ENCODE measurements at places on chromosomes 16 and 17.

DNA sequence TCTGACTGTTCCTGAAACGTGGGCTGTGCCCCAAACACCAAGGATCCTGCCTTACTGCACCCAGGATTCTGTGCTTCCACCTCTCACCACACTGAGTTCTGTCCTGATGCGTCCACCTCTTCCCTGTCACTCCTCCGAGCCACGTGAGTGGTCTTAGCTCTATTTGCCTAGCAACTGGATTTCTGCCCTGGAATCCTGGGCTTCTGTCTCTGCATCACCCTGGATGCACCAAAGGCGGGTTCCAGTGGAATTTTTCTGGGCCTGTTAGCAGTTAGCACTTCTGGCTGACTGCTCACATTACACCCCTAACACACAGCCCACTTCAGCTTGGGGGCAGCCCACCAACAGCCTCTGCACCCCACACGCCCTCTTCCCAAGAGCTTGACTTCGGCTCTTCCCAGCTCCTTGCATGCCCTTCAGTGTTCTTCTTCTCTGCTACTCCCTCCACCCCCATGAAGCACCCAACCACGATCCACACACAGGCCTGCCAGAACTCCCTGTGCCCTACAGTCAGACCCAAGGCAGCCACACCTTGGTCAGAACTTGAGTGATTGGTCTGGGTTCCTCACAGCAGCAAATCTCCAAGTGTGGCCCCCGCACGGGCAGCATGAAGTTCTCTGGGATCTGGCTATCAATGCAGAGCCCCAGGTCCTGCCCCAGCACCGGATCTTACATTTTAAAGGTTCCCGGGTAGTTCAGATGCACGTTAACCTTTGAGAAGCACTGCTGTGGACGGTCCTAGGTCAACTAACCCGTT, 129.8 kb upstream of the RCVRN start:
- DNase-seq, result no peak

GRCh38 chr17:80263253-80264204, 2.9 kb downstream of the RNF213 start:
- peak; percentile 69 for DNase-seq

DNA sequence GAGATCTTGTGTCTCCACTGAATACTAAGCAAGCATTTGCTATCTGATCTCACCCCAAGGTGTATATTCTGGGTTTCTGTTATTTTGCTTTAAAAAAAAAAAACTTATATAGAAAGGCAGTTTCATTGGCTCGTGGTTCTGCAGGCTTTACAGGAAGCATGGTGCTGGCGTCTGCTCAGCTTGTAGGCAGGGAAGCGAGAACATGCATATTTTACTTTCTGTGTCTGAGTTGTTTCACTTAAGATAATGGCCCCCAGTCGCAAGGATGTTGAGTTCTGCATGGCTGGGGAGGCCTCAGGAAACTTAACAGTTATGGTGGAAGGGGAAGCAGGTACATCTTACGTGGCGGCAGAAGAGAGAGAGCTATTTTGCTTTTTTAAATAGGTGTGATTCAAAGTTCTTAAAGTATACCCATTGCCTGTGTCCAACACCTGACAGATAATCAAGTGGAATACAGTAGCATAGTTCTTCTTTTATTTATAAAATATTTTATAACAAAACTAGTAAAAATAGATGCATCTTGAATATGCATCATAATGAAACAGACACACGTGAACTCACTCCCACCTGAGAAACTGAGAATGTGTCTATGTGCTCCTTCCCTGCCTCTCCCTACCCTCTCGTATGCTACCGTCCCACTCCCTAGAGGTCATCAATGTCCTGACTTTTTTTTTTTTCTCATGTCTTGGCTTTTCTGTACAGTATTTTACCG, 15.4 kb upstream of the ARHGAP17 start:
- no peak for DNase-seq

DNA sequence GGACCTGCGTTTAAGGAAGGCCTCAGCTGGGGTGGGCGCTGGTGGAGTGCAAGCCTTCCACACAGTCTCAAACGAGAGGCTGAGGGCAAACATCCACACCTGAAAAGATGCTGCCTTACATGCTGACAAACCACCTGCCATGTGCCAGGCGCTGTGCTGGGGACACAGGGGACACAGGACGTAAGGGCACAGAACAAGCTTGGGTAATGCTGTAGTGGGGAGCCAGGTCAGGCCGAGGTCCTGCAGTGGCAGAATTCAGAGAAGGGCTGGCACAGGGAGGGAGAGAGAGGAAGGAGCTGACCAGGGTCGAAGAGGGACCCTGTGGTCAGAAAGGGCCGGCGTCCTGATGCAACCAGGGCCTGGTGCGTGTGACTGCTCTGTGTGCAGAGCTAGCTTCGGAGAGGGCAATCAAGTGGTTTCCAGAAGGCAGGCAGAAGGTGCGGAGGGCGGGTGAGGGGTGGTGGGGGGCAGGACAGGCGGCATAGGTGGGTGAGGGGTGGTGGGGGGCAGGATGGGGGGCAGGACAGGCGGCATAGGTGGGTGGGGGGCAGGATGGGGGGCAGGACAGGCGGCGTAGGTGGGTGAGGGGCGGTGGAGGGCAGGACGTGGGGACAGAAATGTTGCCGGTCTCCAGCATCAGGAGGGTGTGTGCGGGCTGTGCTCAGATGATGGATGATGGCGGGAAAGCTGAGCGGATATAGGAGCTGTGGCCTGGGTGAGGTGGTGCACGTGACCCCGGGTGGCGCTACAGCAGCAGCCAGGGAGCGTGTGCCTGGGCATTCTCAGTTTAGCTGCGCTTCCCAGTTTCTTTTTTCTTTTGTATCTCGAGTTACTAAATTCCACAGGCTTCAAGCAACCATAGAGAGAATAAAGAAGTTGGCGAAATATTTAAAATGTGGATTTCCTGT, 18.8 kb downstream of the TELO2 start:
- no peak for DNase-seq

DNA sequence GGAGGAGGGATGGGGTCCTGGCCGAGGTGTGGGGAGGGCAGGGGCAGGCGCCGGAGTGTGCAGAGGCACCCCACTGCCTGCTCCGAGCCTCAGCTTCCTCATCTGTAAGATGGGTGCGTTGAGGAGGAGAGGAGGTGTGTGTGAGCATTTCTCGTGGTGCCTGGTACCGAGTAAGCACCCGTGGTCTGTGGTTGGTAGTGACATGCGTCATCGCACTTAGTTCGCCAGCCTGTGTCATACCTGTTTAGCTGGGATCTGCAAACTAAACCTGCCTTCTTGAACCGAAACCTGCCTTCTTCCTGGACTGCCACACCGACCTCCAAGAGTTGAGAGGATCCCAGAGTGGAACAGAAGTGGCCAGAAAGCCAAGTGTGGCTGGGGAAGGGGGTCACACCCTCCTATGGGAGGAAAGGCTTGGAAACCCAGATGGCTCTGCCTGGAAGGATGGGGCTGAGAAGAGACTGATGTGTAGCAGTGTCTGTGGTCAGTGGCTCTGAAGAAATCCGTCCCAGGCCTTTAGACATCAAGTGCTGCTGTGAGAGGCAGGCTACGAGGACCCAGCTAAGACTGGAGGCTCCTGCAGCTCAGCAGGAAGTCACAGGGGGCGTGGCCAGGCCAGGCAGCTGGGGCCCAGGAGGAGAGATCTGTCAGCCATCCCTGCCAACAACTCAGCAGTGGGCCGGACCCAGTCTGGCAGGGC, 162.6 kb upstream of the PLCG2 start:
- DNase-seq, result no peak

Data from right kidney (tissue), 9 donors.